ENCODE measurements at places on chromosomes 2 and 18. TPM values are rescaled to one million over a fixed set of nuclear protein-coding genes. Genes with fewer than 3 reads are reported as not detected.

TNFAIP6 gene
- 0.24 TPM for total RNA-seq

SKOR2 gene
- not detected for total RNA-seq

HOXD8 gene
- total RNA-seq, result not detected

RAMP1 gene
- total RNA-seq, result not detected

CPLX4 gene
- not detected for total RNA-seq

SCN7A gene
- total RNA-seq, result not detected

- peak; percentile 98 for DNase-seq
Measured at GRCh38 chr2:150487537-150488429, at the start of gene RND3. TSS of gene RND3 (minus strand) at chr2:150487667. CDS start at chr2:150487417, 250 bp downstream.

- DNase-seq, result peak; percentile 94
Measured at GRCh38 chr18:12838178-12838634, 45.8 kb downstream of the PTPN2 start.

DNA sequence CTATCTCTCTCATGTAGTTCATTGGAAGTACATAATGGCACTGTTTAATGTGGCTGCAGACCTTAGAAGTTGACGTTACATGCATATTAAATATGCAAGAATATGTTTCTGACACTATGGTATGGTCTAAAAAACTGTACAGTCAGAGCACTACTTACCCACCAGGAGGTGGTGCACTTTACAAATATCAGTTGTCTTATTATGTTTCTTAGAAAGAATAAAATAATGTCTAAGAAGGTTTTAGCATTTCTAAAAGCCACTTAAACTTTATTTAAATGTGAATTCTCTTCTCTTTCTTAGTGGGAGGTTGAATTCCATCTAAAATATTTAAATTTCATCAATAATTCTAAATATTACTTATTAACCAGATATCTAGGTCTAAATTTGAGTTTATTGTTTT is 4.3 kb downstream of the TMEFF2 start:
- DNase-seq, result no peak

DNA sequence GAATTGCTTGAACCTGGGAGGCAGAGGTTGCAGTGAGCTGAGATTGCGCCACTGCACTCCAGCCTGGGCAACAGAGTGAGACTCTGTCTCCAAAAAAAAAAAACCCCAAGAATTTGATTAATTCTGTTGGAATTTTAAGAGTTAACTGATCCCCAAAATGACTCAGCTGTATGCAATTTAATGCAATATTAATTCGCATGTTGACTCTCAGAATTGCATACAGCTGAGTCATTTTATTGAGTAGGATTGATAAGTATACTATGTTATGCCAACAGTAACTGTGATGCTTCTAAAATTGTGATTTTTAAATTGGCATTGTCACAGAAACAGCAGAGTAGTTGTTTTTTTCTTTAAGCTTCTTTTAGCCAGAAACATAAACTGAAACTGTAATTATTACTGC is 19.6 kb downstream of the MSH2 start:
- peak; percentile 44 for DNase-seq

DNA sequence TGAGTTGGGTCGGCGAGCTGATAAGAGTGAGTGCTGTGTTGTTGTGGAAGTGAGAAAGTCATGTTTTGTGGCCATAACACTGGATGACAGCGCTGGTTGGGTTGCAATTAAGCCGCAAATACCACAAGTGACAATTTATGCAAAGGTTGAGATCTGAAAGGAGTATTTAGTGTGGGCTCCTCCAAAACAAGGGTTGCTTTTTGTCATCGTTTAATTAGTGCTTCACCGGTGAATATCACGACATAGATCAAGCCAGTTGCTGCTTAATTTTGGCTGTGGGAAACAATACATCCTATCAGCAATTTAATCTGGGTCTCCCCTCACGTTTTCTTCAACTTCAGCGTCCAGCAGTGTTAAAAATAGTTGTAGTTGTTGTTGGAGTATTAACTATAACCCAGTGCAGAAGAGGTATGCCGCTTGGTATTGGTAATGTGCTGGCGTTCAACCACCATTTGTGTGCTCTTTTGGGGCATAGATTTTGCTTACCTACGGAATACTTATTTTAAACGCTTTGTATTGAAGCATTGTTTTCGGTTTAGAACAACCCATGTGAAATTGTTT is 662 bp downstream of the ACVR2A start:
- peak; percentile 23 for DNase-seq

DNA sequence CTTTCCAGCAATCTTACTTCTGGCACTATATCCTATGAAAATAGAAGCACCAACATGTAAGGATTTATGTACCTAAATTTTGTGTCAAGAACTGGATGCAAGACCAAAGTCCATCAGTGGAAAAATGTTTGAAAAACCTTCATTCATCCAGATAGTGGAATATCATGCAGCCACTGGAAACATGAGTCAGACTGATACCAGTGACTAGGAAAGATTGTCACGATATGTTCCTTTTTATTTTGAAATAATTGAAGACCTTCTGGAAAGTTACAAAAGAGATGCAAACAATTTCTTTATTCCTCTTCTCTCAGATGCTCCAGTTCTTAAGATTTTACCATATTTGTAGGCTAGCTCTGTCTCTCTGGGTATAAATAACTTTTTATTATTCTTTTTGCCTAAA is 40.5 kb upstream of the IL1R2 start:
- DNase-seq, result no peak

- peak; percentile 56 for DNase-seq
Measured at GRCh38 chr2:188369365-188369764, 77.7 kb downstream of the GULP1 start.

DNA sequence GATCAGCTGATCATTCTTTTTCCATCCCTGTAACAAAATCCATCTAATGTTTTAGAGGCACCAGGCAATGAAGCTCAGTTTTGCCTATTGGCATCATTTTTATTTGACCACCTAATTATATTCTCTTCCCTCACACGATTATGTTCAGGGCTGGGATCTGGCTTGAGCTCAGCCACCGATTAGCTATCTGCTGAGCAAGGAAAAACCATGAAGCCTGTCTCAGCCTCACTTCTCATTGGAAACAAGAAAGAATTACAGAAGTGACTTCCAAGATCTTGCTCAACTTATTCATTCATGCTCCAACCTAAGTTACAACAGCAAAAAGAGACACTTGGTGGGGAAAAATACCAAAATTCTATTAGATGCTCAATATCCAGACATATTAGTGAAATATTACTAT is 139.0 kb upstream of the SH3BP4 start:
- no peak for DNase-seq

GRCh38 chr2:10841547-10842219 is 29.1 kb upstream of the PDIA6 start:
- no peak for DNase-seq

- no peak for DNase-seq
Measured at GRCh38 chr2:233063269-233063975, 3.3 kb downstream of the INPP5D start.

DNA sequence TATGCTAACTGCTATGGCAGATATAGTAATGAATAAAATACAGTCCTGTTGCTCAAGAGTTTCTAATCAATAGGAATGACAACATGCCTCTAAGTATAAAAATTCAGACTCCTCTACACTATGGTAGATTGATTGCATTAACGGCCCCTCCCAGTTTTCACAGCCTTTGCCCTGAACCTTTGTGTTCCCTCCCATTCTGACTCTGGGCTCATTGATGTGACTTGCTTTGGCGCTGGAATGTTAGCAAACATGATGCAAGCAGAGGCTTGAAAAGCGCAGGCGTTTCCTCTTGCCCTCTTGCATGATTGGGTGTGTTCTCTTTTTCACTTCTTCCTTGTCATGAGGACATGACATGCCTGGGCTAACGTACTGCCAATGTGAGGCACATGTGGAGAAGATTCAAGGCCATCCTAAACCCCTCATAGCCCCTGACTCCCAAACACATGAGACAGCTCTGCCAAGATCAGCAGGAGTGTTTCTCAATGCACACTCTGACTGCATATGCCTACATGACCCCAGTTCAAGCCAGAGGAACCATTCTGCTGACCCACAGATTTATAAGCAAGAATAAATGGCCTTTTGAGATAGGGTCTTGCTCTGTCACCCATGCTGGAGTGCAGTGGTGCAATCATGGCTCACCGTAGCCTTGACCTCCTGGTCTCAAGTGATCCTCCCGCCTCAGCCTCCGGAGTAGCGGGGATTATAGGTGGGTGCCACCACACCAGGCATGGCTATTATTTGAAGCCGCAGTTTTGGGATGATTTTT is 49.7 kb upstream of the CD28 start:
- DNase-seq, result peak; percentile 90

DNA sequence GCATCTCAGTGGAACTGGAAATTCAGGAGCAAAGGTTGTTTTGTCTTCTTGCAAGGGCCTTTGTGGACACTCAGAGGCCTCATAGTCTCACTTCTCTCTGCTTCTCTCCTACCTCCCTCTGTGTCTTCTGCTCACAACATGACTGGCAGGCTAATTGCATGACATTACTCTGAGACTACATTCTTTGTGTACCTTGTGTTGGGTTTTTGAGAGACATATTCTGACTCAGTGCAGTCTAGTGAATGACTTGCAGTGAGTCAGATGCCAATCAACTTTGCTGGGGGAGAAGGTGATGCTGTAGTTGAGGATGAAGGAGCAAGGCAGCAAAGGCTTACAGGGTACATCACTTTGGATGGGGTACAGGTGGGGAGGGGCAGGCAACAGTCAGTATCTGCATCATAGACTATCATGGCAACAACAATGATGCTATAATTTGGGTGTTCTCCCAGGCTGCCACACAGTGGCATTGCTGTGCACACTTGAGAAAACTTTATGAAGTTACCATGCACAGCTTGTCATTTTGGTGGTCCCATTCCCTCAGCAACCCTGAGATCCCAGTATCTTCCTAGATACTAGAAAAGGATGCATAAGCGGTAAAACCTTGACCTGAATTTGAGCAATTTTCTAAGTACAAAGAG is 69.3 kb upstream of the SLC16A14 start:
- peak; percentile 80 for DNase-seq

- DNase-seq, result no peak
Measured at GRCh38 chr18:50638016-50638883, 78.4 kb downstream of the MAPK4 start.

DNA sequence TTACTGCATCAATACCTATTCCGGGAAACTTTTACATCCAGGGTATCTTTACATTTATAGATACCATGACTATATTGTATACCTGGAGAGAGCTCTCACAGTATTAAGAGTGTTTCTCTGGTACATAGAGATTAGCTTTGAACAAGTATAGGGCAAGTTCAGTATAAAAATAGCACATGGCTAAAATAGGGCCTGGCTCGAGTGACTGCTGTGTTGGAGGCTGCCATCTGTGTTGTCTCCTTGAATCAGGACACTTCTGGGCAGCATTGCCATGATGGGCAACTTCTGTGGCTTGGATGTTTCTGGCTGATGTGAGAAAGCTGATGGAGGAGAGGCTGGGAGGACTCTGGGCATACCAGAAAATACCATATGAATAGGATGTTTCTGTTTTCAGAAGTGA is 18.7 kb downstream of the ARHGAP28 start:
- DNase-seq, result no peak

DNA sequence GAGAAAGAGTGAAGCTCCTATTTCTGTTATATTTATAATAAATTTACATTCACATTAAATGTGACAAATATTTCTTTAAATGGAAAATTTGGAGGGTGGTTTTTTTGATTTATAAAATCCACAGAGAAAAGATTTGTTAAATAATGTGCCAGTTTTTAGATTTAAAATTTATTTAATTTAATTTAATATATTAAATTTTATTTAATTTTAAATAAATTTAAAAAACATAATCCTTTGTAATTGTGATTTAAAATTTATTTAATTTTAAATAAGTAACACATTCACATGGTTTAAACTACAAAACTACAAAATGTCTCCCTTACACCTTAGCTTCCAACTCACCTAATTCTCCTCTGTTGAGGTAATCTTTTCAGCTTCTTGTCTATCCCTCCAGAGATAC is 123.3 kb downstream of the UBE2E3 start:
- no peak for DNase-seq

DNA sequence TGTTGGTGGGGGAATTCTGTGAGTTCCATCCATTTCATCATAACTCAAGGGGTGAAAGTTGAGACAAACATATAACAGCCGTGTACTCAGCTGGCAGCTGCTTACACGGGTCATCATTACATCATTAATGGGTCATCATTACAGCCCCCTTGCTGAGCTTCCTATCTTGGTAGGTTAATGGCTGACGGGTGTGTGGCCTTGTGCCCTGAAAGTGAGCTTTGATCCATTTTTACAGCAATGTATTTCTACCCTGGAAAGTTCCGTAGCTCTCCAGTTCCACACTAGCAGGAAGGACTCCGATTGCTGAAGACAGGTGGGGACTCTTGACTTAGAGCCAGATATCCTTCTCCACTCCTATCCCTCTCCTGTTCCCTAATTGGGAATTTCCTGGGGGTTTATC is 105.2 kb upstream of the DLX2 start:
- no peak for DNase-seq

- no peak for DNase-seq
Measured at GRCh38 chr2:136331226-136331625, 213.3 kb upstream of the CXCR4 start.

DNA sequence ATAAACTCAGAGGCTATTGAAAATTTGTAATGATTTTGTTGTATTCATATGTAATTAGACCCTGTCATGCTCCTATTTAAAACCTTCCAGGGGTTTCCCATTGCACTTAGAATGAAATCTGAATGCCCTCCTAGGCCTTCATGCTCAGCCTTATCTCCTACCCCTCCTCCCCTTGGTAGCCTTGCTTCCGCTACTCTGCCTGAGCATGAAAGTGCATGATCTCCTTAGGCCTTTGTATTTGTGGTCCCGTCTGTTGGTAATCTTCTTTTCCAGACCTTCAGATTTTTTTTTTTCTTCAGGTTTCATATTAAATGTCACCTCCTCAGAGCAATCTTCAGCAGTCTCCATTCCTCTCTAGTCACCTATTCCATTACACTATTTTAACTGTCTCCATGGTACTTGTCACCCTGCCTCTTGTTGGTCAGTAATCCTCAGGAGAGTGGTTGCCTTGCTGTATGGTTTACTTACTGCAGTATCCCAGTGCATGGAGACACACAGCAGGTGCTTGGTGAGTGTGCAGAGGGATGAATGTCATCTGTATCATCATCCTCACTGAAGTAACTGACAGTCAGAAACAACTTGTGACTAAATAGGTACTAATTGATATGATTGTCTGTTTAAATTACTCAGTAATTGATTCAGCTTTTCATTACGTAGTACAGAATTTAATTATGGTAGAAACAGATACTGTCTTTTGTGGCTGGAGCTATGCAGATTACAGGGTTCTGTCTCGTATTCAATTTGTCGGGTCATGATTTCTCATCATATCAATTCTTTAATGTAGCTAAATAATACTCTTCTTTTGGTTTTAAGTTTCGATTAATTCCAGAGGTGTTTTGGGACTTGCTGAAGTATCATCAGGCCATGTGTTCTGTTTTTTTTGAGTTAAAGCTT is 63.9 kb downstream of the PHLPP1 start:
- no peak for DNase-seq

GRCh38 chr2:101418460-101419095 is 31.3 kb upstream of the CREG2 start:
- DNase-seq, result no peak

All from mammary epithelial cell (primary cell).